ENCODE measurements at places on chromosomes 16 and 17.

GRCh38 chr16:60558936-60559335 is 1477.3 kb downstream of the CDH8 start:
- no peak for DNase-seq

GRCh38 chr16:31519759-31520431 is 7.8 kb upstream of the AHSP start:
- DNase-seq, result no peak

DNA sequence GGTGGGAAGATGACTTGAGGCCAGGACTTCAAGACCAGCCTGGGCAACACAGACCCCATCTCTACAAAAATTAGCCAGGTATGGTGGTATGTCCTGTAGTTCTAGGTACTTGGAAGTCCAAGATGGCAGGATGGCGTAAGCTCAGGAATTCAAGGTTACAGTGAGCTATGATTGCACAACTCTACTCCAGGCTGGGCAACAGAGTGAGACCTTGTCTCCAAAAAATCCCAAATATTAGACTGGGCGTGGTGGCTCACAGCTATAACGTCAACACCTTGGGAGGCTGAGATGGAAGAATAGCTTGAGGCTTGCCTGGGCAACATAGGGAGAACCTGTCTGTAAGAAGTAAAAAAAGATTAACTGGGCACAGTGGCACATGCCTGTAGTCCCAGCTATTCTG is 30.8 kb downstream of the SUZ12 start:
- DNase-seq, result no peak

GRCh38 chr17:63516910-63517824 is 6.0 kb upstream of the KCNH6 start:
- DNase-seq, result no peak

- no peak for DNase-seq
These were observed 113.3 kb downstream of the AATF start for GRCh38 chr17:37062021-37062420.

- peak; percentile 62 for DNase-seq
These were observed 35.1 kb upstream of the CDRT4 start for GRCh38 chr17:15502369-15503112.

- no peak for DNase-seq
These were observed 4.2 kb downstream of the KRT24 start for GRCh38 chr17:40699371-40699770.

- no peak for DNase-seq
These were observed 135.9 kb upstream of the SHISA6 start for GRCh38 chr17:11105141-11105540.

DNA sequence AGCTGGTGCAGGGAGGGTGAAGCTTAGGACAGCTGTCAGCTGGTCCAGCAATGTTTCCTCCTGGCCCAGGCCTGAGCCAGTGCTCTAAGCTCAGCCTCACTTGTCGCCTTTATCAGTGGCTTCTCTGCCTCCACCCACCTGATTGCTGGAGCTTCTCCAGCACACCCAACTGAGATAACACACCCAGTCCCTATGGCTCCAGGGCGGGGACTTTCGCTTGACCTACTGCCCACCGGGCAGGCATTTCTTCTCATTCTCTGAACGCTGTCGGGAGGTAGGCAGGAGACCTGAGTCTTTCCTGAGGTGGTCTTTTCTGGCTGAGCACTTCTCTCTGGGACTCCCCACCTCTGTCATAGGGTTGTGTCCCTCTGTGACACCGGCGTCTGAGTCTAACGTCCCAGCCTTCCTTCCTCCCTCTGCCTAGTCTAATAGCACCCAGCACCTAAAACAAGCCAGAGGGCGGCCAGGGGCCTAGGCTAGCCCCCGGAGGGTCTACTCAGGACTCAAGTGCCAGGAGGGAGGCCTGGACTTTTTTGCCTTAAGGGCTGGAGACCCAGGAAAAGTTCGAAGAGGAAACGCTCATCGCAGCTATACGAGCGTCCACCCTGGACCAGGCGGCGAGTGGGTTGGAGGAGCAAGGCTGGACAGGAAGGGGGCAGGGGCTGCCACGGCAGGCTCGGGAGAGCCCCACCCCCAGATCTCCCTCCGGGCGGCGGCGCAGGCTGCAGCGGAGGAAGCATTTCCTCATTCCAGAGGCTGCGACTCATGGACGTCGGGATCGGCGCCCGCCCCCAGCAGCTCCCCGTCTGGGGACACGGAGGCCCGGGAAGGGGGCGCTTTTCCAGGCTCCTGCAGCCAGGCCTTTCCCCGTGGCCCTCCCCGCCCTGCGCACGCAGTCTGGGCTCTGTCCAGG is 756 bp downstream of the TAX1BP3 start:
- no peak for DNase-seq

DNA sequence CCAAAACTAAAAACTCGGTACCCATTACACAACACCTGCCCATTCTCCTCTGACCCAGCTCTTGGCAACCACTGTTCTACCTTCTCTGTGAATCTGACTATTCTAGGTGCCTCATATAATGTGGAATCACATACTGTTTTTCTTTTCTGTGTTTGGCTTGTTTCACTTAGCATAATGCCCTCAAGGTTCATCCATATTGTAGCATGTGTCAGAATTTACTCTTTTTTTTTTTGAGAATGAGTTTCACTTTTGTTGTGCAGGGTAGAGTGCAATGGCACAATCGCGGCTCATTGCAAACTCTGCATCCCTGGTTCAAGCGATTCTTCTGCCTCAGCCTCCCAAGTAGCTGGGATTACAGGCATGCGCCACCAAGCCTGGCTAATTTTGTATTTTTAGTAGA is 59.5 kb upstream of the RBL2 start:
- no peak for DNase-seq

- no peak for DNase-seq
These were observed 267.9 kb downstream of the CPPED1 start for GRCh38 chr16:12535535-12536411.

GRCh38 chr16:71473891-71474290 is 11.8 kb upstream of the ZNF23 start:
- DNase-seq, result no peak

- no peak for DNase-seq
These were observed 1.3 kb upstream of the ST6GALNAC2 start for GRCh38 chr17:76586741-76587487.

DNA sequence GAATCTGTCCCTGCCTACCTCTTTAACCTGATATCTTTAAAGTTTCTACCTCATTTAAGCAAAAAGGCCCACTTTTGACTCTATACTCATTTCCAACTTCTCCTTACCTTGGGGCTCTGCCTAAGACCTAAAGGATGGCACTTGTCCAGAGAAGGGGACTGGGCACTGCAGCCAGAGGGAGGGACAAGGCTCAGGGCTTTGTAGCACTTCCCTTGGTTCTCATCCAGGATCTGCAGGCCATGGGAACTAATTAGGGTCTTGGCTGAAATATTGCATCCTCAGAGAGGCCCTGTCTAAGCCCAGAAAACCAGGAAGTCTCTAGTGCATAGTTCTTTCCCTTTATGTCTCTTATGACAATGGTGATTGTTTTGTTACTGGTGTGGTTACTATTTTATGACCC is 37.3 kb downstream of the IRX5 start:
- no peak for DNase-seq

DNA sequence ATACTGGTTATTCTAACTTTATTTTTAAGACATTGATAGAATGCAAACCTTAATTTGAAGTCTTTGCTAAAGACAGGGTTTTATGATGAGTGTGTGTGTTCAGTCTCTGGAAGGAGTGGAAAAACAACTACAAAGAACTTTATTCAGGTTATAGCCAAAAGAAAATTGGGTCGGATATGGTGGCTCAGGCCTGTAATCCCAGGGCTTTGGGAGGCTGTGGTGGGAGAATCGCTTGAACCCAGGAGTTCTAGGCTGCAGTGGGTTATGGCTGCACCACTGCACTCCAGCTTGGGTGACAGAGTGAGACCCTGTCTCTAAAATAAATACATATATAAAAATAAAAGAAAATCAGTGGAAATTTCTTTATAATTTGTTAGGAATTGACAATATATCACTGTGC is 581.5 kb upstream of the CA10 start:
- DNase-seq, result no peak

DNA sequence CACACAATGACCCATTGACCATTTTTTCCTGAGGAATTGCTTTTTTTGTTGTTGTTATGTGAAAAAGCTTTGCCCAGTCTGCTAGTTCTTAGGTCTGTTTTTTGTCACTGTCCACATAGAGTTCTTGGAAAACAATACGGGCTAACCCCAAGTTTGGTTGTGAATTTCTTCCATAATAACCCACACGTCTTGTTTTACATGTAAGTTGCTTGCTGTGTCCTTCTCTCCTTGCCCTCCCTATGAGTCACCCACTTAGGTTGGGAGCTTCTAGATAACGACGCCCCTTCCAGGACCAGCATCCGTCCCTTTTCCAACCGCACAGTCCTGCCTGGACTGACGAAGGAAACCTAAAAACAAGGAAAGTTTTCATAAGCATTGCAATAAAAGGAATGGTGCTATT is 175.3 kb upstream of the HS3ST3A1 start:
- no peak for DNase-seq

DNA sequence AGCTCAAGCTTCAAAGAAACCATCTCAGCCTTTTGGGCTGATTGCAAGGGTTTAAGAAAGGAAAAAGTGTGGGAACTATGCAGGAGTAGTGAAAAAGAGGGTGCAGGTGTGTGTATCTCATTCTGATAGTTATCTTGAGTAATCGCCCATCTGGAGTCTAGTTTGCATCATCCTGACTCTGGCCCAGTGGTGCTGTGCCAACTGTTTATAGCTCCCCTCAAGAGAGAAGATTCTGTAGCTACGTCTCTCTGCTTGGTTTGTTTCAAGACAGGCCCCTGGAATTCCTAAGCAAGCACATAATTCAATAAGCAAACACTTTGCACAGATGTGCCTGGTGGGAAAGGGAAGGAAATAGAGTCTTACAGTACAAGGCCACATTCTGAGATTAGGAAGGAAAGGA is 144.4 kb downstream of the HAPSTR1 start:
- DNase-seq, result no peak

GRCh38 chr17:78107457-78107856 is 21.1 kb downstream of the TMC6 start:
- DNase-seq, result no peak

DNA sequence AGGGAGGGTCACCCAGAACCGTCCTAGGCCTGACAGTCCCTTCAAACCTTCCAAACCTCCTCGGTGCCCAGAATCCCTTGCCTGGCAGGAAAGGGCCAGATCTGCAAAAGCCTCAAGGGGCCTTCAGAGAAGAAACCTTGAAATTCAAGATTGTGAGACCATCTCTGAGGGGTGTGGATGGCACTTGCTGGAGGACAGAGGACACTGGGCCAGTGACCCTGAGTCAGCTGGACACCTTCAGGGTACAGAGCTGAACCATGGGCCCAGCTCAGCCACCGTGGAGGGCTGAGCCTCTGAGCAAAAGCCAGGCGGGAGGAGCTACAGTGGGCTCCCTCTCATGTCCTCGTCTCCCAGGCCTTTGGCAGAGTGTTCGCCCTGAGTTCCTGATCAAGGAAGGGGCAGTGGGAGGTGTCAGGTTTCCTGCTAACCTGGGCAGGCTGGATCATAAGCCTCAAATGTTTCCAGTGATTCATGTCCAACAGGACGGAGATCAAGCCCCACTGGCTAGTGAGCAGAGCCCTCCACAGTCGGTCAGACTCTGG is 3.0 kb downstream of the PDILT start:
- no peak for DNase-seq

DNA sequence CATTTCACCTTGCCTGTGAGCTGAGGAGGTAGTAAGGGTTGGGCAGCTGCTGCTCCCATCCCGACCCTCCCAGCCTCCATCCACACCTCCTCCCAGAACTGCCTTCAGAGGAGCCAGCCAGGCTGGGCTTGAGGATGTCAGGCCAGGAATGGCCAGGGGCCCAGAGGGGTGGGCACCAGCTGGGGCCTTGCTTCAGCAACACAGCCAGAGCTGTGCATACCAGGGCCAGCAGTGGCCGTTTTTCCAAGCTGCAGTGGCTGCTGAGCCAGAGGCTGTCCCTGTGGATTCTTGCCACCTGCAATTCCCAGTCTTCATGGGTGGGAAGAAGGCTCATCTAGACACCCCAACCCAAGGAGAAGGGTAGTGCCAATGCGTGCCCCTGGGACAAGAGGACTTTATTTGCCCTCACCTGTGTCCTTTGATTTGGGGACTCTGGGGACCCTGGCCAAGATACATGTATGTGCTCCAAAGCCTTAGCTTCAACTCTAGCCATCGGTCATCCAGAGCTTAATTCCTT is 153.4 kb upstream of the SDK2 start:
- DNase-seq, result no peak

- no peak for DNase-seq
These were observed 223.2 kb upstream of the FOXF1 start for GRCh38 chr16:86286991-86287663.

DNA sequence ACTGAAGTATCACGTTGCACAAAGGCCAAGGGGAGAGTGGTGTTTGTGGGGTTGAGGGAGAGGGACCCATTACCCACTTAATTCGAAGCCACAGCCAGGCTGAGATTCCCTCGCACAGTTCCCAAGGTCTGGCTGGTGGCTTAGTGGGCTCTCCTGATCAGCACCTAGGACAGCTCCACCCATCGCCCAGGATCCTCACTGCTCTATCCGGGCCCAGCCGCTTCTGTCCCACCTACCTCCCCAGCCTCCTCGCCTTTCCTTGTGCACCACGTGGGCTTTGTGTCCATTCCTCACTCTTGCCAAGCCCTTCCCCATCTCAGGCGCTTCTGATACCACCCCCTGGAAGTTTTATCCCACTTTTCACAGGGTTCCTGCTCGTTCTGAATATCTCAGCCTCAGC is 163.5 kb downstream of the CCT6B start:
- peak; percentile 7 for DNase-seq

DNA sequence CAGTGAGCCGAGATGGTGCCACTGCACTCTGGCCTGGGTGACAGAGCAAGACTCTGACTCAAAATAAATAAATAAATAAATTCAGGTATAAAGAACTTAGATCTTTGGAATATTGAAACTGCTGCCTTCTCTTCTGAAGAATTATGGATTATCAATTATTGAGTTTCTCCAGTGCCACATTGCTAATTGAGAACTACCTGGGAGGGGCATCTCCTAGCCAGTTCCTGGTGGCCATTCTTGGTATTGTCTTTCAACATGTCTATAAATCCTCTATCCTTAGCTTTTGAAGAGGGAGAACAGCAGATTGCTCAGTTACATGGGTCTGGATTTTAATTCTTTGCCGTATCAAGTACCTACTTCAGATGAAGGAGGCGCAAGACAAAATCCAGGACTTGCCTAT is 29.2 kb downstream of the CALCOCO2 start:
- no peak for DNase-seq

DNA sequence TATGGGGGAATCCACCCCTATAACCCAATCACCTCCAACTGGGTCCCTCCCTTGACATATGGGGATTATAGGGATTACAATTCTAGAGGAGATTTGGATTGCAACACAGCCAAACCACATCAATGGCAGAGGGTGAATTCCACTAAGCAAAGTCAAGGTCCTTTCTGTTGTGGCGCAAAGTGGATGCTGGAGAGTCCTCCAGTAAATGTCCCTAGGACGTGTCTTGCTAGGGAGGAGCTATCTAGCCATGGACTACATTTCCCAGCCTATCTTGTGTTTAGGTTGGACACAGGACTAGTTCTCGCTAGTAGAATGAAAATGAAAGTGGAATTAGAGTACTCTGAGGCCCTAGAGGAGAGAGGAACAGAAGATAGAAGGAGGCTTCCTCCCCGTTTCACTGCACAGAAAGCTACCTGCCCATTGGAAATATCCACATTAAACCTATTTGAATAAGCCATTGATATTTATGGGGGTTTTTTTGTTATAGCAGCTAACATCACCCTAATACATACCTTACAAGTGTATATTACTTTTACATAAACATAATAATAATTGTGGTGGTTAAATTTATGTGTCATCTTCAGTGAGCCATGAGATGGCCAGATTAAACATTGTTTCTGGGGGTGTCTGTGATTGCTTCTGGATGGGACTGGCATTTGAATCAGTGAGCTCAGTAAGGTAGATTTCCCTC is 56.7 kb upstream of the ERCC4 start:
- DNase-seq, result no peak

Data from stimulated activated CD4-positive, alpha-beta T cell treated with anti-CD3 and anti-CD28 coated beads, Interleukin-1b, Interleukin-23, amount 100 ng/mL, for 4 hours (primary cell).